ENCODE measurements at places on chromosomes 7 and 10. TPM values are rescaled to one million over a fixed set of nuclear protein-coding genes. Genes with fewer than 3 reads are reported as not detected.

CLDN12 gene
- 2.3 TPM for total RNA-seq

PHTF2 gene
- 5.7 TPM for total RNA-seq

TAS2R4 gene
- total RNA-seq: not detected

LRRC4 gene
- total RNA-seq: not detected

SPAM1 gene
- not detected for total RNA-seq

OGDH gene
- 31.6 TPM for total RNA-seq

PRSS2 gene
- total RNA-seq: not detected

CCDC186 gene
- 5.1 TPM for total RNA-seq

ZNF804B gene
- not detected for total RNA-seq

PLXDC2 gene
- total RNA-seq: under 0.01 TPM

EGFR gene
- 20.3 TPM for total RNA-seq

SPDYE1 gene
- total RNA-seq: not detected

ZNF679 gene
- total RNA-seq: not detected

STRIP2 gene
- total RNA-seq: 1.3 TPM

HEPACAM2 gene
- total RNA-seq: not detected
